H7 (cell line): ENCODE measurements at places on chromosomes 5 and 9. TPM values are rescaled to one million over a fixed set of nuclear protein-coding genes. Genes with fewer than 3 reads are reported as not detected.

- DNase-seq, result peak; percentile 85
These were observed 6.1 kb downstream of the PITX1 start for GRCh38 chr5:135027697-135028615.

DNA sequence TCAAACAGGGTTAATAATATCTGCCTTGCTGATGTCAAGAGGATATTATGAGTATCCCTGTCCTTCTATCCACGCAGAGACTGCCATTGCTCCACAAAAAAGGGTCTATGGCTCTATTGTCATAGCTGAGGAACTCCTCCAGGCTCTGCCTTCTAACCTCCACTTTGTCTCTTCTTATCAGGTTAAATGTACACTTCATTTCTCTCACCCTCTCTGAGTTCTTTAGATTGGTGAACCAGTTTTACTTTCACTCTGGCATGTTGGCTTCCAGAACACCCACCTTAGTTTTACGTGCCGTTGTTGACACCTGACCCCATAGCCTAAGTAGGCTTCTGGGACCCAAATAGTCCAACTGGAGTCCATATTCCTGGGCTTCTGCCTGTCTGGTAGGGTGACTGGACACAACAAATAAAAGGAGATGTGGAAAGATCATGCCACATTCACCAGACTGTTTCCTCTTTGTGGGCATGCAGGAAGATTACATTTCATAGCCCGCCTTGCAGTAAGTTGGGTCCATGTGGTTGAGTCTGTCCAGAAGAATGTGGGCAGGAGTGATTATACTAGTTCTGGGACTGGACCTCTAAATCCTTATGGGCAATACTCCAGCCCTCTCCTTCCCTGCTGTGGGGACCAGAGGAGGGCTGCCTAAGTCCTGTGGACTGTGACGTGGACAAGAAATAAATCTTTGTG, 350.4 kb upstream of the CLINT1 start:
- DNase-seq, result no peak

The PCDHGC4 gene
- total RNA-seq, result 9.9 and 12.5 TPM in 2 replicates

GRCh38 chr9:2271426-2271825, 256.3 kb downstream of the SMARCA2 start:
- peak; percentile 63 for DNase-seq

DNA sequence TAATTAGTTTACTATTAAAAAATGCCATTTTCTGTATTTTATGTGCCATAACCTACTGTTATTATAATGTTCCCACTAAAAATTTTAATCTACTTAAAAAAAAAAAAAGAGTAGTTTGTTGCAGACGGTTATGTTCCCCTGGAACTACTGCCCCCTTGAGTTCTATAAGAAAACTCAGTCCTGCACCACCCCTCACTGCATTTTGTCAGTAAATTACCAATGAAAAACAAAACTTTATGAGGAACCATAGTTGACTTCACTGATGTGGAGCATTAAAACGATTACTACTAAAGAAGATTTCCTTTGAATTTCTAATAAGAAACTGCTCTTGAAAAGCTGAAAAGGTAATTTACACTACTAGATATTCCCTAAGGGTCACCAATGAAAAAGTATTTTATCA, 288.7 kb downstream of the FBXL17 start:
- peak; percentile 30 for DNase-seq

DNA sequence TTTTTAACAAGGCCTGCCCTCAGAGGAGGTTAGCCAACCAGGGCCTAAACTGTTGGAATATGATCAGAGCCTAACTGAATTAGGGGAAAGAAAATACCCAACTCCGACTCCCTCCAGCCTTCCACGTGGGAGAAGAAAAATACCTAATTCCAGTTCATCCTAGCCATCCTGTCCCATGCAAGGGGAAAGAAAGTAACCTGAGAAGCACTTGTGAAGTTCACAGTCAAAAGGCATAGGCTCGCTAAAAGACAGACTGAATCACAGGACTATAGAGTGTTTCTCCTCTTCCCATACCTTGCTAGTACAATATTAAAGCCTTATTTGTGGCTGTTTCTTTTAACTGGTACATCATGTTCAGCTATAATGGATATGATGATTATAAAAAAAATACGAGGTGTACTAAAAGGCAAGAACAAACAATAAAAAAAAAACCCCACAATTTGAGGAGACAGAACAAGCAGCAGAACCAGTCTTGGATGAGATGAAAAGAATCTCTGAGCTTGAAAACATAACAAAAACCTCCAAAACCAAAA, 18.0 kb upstream of the ATP10B start:
- DNase-seq, result no peak

- DNase-seq, result no peak
These were observed 94.7 kb downstream of the EBF1 start for GRCh38 chr5:159005062-159005461.

GRCh38 chr5:172113036-172113435, 75.0 kb downstream of the STK10 start:
- DNase-seq, result no peak
